Natural killer cell treated with Interleukin-12 subunit alpha and Interleukin-12 subunit beta and Interleukin-15 and Interleukin-18, amount 100 ng/mL, for 72 hours (primary cell): ENCODE measurements at places on chromosomes 7 and 10.

DNA sequence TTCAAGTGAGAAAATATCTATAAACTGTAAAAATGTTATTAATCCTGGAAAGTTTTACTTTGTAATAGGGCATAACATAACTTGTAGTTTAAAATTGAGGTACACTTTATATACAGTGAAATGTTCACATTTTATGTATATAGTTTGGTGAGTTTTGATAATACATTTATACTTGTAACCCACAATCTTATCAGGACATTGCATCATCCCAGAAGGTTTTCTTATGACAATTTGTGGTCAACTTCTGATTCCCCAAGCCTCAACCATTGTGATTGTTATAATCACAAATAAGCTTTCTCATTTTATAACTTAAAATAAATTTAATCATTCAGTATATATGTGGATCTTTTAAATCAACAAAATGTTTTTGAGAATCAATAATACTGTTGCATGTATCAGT lies 151.1 kb downstream of the TFPI2 start:
- H3K27ac ChIP-seq = no peak overlapping the region
- no peak overlapping the region for H3K4me3 ChIP-seq
- H3K36me3 ChIP-seq = no peaks in the 10 kb centered on the region
- DNase-seq = no peak

DNA sequence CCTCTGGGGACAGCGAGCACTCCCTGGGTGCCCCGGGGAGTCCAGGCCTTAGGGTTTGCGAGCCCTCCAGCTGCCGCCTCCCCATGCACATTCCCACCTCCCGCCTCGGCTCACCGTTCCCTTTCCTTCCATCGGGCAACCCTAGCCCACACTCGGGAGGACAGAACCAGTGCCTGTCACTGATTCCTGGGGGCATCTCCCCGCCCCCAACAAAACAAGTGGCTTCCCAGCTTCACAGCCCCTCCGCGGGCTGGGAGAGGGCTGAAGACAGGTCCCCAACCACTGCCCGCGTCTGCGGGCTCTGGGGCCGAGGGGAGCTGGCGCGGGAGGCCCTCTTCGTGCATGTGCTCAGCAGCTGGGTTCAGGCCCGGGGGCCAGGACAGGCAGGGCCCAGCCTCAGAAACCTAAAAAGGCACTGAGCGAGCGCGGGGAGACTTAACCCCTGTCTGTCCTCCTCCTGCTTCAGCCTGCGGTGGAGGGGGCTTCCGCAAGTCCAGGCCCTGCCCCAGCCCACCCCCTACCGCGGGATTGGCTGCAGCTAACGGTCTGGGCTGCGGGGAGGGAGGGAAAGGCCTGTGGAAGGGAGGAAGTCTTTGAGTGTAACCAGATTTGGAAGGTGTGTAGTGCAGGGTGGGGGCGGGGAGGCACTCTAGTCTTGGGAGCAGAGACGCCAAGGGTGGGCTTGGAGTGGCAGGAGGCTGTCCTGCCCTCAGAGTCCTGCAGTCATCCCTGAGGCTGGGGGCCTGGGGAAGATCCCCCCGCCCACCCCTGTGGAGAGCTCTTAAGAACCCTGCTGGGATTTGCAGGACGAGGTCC lies 1.2 kb downstream of the FLNC start:
- no peak overlapping the region for H3K4me3 ChIP-seq
- H3K4me1 ChIP-seq = no peaks in the 10 kb centered on the region
- H3K27ac ChIP-seq = no peak overlapping the region
- H3K36me3 ChIP-seq = no peaks in the 10 kb centered on the region

- no peak overlapping the region for H3K4me3 ChIP-seq
- H3K27ac ChIP-seq = no peak overlapping the region
- H3K36me3 ChIP-seq = no peaks in the 10 kb centered on the region
- H3K27me3 ChIP-seq = peaks cover 20% of the 10 kb centered on the region
- no peaks in the 10 kb centered on the region for H3K4me1 ChIP-seq
Observed at GRCh38 chr7:39285256-39285655, 280.9 kb upstream of the YAE1 start.

DNA sequence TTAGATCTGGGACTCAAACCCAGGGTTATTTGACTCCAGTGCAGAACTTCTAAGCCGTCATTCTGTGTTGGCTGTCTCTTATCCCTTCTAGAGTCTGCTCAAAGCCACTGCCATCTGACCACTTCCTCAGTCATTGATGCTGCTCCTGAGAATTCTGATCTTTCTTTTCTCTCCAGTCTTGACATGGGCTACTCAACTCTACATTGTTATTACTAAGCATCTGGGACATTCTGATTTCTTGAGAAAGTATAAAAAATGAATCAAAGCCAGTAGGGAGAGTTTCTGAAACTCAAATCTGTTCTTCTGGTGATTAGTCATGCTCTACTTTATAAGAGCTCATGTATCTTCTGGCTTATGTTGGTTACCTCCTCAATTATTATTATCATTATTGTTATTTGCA lies 48.7 kb downstream of the ANK3 start:
- no peak overlapping the region for H3K4me3 ChIP-seq
- no peaks in the 10 kb centered on the region for H3K4me1 ChIP-seq
- H3K27me3 ChIP-seq = no peaks in the 10 kb centered on the region
- no peak overlapping the region for H3K27ac ChIP-seq
- H3K36me3 ChIP-seq = no peaks in the 10 kb centered on the region
- no peak for DNase-seq

GRCh38 chr10:68239069-68239468 lies 7.2 kb upstream of the ATOH7 start:
- DNase-seq = no peak
- H3K4me1 ChIP-seq = no peaks in the 10 kb centered on the region
- H3K4me3 ChIP-seq = no peak overlapping the region
- H3K27ac ChIP-seq = no peak overlapping the region
- no peaks in the 10 kb centered on the region for H3K36me3 ChIP-seq
- H3K27me3 ChIP-seq = peaks cover 3% of the 10 kb centered on the region

GRCh38 chr7:37234928-37235327 lies 213.7 kb downstream of the ELMO1 start:
- no peaks in the 10 kb centered on the region for H3K27me3 ChIP-seq
- no peaks in the 10 kb centered on the region for H3K36me3 ChIP-seq
- H3K27ac ChIP-seq = no peak overlapping the region
- no peak overlapping the region for H3K4me3 ChIP-seq

DNA sequence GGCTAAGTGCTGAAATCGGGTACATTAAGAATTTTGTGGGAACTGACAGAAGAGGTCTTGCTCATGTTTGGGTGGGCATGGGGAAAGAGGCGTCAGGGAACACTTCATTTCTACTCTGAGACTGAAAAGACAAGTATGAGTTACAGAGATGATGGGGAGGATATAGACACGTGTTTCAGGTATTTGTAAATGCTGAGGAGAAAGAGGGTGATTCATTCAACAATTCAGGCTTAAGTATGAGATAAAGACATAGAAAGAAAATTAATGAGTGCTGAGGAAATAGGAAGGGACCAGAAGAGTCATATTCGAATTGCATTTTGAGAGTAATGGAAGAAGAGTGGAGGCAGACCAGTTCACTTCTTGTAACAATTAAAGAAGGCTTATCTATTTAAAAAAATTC lies 143.6 kb downstream of the HBP1 start:
- peaks cover 8% of the 10 kb centered on the region for H3K36me3 ChIP-seq
- H3K4me3 ChIP-seq = no peak overlapping the region
- DNase-seq = no peak
- no peak overlapping the region for H3K27ac ChIP-seq
- H3K4me1 ChIP-seq = peaks cover 4% of the 10 kb centered on the region
- H3K27me3 ChIP-seq = no peaks in the 10 kb centered on the region
